ENCODE measurements at places on chromosomes 7 and 10.

DNA sequence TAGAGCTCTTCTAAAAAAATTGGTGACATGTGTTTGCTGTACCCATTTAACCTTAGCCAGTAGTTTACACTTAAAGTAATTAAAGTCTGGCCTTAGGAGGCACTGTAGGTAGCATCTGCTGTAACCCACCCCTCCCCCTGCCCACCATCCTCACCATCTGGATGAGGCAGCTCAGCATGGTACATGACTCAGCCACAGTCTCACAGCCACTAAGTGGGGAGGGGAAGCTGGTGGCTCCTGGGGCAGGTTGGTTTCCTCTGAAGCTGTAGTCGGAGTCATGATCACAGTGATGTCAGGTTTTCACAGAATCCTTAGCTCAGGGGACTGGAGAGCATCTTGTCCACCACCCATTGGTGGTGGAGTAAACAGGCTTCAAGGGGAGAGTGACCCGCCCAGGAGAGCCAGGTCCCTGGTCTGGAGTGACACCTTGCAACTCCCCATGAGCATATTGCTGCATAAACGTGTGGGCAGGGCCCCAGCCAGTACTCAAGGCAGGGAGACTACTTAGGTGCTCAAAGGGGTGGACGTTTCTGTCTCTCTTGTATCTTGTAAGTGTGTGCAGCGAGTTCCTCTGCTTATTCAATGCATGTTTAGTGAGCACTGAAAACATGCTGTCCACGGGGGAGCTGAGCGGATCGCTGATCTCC, 125.9 kb downstream of the GRK5 start:
- DNase-seq, result no peak

DNA sequence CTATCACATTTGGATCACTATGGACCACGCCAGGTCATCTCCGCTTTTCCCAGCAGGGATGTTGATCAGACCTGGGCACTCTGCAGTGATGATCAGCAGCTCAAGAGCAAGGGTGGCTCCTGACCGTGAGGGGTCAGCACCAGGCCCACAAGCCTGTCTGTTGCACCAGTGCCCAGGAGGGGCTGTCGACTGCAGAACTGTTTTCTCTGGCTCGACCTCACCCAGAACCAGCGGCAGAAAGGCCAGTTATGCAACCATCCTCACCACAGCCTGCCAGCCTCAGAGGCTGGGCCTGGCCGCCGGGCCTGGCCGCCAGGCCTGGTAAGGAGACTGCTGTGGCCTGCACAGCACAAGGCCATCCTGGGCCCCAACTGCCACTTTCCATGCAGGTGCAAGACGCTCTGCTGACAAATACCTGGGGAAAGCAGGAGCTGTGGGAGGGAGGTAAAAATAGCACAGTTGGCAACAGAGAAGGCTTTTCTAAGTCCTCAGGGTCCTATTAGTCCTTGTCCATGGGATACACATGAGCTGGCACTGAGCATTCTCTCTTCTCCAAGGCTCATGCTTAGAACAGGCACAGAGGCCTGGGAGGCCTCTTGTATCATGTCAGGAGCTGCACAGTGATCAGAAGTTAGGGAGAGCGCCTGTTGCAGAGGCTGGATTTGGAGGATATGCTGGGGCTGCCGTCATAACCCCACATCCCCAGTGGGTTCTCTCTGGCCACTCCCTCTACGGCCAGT, 17.5 kb downstream of the KCNMA1 start:
- DNase-seq, result no peak

GRCh38 chr7:79245623-79246249, 207.7 kb downstream of the MAGI2 start:
- DNase-seq, result no peak

GRCh38 chr10:67618116-67618515, 77.9 kb downstream of the CTNNA3 start:
- DNase-seq, result no peak

GRCh38 chr7:137890449-137890921, 43.7 kb upstream of the DGKI start:
- DNase-seq, result no peak

DNA sequence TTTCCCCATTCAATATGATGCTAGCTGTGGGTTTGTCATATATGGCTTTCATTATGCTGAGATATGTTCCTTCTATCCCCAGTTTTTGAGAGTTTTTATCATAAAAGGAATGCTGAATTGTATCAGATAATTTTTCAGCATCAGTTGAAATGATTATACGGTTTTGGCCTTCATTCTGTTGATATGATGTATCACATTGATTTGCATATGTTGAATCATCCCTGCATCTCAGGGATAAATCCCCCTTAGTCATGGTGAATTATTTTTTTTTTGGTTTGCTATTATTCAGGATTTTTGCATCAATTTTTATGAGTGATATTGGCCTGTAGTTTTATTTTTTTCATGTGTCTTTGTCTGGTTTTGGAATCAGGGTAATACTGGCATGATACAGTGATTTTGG, 1152.3 kb upstream of the C7orf33 start:
- DNase-seq, result no peak

DNA sequence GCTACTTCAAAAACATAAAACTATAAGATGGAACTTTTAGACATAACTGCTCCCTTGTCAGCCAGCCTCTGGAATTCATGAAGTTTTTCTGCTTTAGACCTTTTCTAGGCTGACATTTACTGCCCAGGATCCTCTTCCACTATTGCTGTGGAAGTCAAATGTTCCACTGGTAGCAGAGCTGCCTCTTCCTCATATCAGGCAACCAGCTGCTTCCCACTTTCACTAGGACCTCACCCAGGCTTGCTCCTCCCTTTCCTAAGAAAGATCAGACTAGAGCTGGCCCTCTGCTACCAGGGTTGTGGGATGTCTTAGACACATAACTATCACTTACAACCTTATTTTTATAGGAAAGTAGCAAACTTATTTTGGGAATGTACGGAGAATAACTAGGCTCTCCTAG, 121.5 kb downstream of the CTTNBP2 start:
- DNase-seq, result no peak

DNA sequence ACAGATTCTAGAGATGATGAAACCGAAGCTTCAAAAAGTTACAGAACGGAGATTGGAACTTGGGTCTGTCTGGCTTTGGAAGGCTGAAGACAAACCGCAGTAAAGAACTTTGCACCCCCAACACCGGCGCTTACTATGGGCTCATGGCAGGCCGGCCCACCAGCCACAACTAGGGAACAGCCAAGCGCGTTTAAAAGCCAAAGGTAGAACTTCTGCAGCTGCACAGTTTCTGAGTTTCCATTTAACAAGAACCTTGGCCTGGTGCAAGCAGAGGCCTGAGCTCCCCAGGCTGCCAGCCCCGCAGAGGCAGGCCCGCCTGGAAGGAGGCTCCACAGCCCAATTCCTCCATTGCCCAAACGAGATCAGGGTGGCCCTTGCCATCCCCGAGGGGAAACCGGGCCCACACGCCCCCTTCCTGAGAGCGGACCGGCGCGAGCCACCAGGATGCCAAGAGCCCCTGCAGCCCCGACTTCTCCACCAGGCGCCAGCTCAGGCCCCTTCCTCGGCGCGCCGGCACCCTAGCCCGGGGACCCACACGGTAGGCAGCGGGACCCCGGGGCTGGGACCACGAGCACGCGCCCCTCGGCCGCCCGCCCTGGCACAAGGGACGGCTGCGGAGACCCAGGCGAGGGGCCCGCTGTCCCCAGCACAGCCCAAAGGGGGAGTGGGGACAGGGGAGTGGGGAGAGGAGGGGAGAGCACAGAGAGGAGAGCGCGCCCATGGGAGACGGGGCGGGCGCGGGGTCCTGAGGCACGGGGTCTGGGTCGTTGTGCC, 566 bp downstream of the MAD1L1 start:
- peak; percentile 45 for DNase-seq

- DNase-seq, result no peak
Measured at GRCh38 chr10:86316990-86317389, 49.6 kb downstream of the GRID1 start.

GRCh38 chr7:100044718-100045117, 4.9 kb upstream of the ZSCAN21 start:
- DNase-seq, result no peak

- no peak for DNase-seq
Measured at GRCh38 chr10:58950618-58951017, 225.8 kb upstream of the PHYHIPL start.

- DNase-seq, result no peak
Measured at GRCh38 chr7:128112018-128112780, 81.0 kb upstream of the LRRC4 start.

DNA sequence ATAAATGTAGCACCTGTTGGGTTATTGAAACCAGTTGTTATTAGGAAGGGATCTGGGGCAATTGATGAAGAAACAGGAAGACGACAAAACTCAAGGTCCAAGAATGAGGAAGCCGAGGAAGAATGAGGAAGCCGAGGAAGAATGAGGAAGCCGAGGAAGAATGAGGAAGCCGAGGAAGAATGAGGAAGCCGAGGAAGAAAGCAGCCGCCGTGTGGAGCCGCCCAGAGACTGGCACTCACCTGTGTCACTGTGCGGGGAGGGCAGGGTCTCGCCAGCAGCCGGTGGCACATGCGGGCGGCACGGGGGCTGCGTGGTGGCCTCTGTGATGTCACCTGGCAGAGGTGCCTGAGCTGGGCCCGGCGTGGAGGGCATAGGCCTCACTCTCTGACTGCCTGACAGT, 71.1 kb upstream of the CFAP46 start:
- no peak for DNase-seq

GRCh38 chr10:83915801-83916200, 223.5 kb upstream of the GHITM start:
- DNase-seq, result no peak

DNA sequence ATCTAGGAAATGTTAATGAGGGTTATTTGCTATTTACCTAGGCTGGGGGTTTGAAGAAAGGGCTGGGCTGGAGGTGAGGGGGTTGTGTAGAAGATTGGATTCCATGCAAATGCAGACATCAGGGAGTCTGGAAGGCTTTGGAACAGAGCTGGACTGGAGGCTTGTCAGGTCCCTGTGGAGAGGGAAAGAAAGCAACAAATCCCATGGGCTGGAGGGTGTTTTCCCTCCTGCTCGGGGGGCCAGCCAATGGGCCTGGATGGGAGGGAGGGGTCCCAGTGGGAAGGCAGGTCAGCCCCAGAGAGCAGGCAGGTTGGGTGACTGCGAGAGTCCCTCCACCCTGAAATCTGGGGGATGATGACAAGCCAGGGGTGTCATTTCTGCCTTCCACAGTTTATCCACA, 431.8 kb downstream of the RPS24 start:
- DNase-seq, result no peak

DNA sequence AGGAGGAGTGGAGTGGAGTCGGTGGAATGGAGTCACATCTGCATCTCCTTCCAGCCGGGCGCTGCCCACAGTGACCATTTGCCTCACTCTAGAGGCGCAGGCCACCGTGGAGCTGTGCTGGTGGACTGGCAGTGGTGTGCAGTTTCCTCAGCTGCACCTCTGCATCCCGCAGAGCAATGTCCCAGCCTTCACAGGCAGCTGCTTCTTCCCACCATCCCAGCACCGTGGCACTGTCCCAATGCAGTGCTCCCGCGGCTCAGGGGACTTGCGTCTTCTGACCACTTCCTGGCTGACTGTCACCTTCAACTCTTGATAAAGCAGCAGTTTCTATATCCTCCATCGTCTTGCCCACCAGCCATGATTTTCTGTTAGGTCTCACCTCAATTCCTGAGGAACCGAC, 90.3 kb upstream of the SFMBT2 start:
- no peak for DNase-seq

GRCh38 chr7:106545275-106545674, 115.7 kb downstream of the CCDC71L start:
- no peak for DNase-seq

GRCh38 chr7:55017841-55018240, 976 bp upstream of the EGFR start:
- DNase-seq, result no peak

Measured in NCI-H1105 (cell line).